ENCODE measurements at places on chromosomes 5 and 9.

- DNase-seq = no peak
Measured at GRCh38 chr5:150809363-150809762, 30.8 kb downstream of the SMIM3 start.

GRCh38 chr9:80143899-80144298 lies 572.1 kb downstream of the TLE4 start:
- DNase-seq = no peak

GRCh38 chr5:175564716-175565115 lies 86.4 kb downstream of the SFXN1 start:
- DNase-seq = no peak

DNA sequence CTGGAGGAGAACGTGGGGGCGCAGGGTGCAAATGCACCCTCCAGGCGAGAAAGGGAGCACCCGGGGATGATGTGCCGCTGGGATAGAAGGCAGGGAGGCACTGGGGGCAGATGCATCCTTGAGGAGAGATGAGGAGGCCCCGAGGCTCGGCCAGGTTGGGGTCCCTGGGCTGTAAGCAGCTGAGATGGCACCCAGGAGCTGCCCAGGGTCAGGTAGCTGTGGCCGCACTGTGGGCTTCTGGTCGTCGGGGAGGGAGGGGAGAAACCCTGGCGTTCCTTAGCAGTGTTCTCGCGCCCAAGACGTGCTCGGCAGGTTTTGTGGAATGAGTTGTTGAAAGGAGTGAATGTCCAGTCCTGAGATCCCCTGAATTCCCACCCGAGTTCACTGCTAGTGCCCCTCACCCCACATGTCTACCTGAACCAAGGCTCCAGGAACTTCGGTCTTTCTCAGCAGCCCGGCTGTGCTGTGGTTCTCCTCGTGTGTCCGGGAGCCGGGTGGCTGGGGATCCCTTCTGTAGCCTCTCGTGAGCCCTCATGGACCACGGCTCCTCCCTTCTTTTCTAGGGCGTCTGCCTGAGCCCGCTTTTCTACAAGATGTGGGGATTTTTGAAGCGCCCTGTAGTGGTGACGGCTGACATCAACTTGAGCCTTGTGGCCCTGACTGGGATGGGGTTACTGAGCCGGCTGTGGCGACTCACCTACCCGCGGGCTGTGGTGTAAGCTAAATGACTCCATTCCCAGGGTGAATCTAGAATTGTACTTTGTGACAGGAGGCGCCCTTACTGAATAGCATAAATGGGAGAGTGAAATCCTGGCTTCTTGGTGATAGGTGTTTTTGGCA lies 1.1 kb downstream of the POMT1 start:
- no peak for DNase-seq

- DNase-seq = no peak
Measured at GRCh38 chr5:107028938-107029337, 641.8 kb downstream of the EFNA5 start.

- no peak for DNase-seq
Measured at GRCh38 chr9:123341816-123342215, 14.2 kb upstream of the CRB2 start.
